ENCODE measurements at places on chromosomes 4 and X.
A peak's percentile ranks its signal among the peaks of the same experiment; 100 is the strongest.

GRCh38 chr4:10590896-10591295 is 93.7 kb downstream of the CLNK start:
- no peaks in the 10 kb centered on the region for H3K27me3 ChIP-seq
- no peaks in the 10 kb centered on the region for H3K4me1 ChIP-seq
- DNase-seq = no peak
- no peaks in the 10 kb centered on the region for H3K36me3 ChIP-seq
- H3K27ac ChIP-seq = no peak overlapping the region
- no peak overlapping the region for H3K4me3 ChIP-seq

DNA sequence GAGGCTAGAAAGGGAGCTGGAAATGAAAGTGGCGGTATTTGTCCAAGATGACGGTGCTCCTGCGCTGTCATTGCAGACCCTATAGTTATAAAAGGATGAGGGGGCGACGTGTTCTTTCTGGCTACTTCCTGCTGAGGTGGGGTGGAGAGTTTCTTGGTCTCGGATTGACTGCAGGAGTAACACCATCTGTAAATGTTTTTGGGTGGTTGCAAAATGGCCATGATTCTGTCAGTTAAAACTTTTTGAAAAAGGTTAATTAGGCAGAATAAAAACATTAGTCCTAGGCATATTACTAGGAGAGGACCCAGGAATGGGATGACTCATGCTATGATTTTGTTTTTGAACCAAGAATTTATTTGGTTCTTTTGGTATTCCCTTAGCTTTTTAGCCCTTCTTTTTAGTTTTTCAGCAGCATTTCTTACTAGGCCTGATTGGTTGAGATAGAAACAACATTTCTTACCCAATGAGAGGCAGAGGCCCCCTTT is 53.1 kb downstream of the USP11 start:
- H3K27ac ChIP-seq = no peak overlapping the region
- DNase-seq = no peak
- peaks cover 5% of the 10 kb centered on the region for H3K27me3 ChIP-seq
- no peaks in the 10 kb centered on the region for H3K4me1 ChIP-seq

- no peaks in the 10 kb centered on the region for H3K36me3 ChIP-seq
- no peaks in the 10 kb centered on the region for H3K27me3 ChIP-seq
- DNase-seq = no peak
Observed at GRCh38 chr4:13910556-13910955, 283.0 kb upstream of the BOD1L1 start.

GRCh38 chr4:169051761-169052593 is 41.9 kb upstream of the CBR4 start:
- H3K4me1 ChIP-seq = peaks cover 10% of the 10 kb centered on the region
- no peak overlapping the region for H3K4me3 ChIP-seq
- DNase-seq = no peak
- H3K27me3 ChIP-seq = no peaks in the 10 kb centered on the region
- H3K36me3 ChIP-seq = no peaks in the 10 kb centered on the region
- H3K27ac ChIP-seq = peak overlapping the region; percentile 65
